ENCODE measurements at places on chromosomes 12 and 14. TPM values are rescaled to one million over a fixed set of nuclear protein-coding genes. Genes with fewer than 3 reads are reported as not detected.

The TRPV4 gene
- polyA plus RNA-seq: 0.29 TPM

The JPH4 gene
- polyA plus RNA-seq: 0.07 TPM

DNA sequence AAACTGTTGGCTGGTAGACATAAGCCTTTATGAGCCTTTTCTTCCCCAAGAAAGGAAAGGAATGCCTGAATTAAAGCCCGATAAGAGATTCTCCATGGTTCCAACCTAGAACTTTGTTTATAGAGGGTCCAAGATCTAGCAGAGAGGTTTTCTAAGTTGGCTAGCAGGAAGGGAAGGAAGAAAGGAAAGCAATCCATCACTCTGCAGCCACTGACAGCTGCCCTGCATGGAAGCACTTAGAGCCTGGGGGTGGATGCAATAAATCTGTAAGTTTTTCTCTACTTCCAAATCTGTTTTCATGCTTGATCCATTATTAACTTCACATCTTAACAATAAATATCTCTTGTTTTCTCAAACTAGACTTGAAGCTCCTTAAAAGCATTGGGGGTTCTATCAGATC is 224.4 kb downstream of the KSR2 start:
- H3K27me3 ChIP-seq: no peaks in the 10 kb centered on the region
- DNase-seq: no peak
- no peak overlapping the region for H3K27ac ChIP-seq
- H3K36me3 ChIP-seq: no peaks in the 10 kb centered on the region
- H3K4me1 ChIP-seq: no peaks in the 10 kb centered on the region

DNA sequence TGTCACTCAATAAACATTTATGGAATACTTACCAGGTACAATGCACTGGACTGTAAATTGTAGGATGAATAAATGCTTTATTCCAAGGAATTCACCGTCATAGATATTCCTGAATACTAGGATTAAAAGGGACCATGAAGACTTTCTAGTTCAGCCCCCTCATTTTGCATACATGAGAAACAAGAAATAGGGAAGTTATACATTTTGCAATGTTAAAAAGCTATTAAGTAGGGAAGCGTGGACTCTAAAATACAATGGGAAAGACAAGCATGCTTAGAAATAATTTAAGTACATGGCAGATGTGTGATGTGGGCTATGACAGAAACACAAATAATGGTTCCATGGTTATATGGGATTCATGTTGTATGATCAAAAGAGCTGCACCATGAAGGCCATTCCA is 89.4 kb upstream of the SYT10 start:
- H3K36me3 ChIP-seq: no peaks in the 10 kb centered on the region
- DNase-seq: no peak
- no peaks in the 10 kb centered on the region for H3K4me1 ChIP-seq
- no peaks in the 10 kb centered on the region for H3K27me3 ChIP-seq

DNA sequence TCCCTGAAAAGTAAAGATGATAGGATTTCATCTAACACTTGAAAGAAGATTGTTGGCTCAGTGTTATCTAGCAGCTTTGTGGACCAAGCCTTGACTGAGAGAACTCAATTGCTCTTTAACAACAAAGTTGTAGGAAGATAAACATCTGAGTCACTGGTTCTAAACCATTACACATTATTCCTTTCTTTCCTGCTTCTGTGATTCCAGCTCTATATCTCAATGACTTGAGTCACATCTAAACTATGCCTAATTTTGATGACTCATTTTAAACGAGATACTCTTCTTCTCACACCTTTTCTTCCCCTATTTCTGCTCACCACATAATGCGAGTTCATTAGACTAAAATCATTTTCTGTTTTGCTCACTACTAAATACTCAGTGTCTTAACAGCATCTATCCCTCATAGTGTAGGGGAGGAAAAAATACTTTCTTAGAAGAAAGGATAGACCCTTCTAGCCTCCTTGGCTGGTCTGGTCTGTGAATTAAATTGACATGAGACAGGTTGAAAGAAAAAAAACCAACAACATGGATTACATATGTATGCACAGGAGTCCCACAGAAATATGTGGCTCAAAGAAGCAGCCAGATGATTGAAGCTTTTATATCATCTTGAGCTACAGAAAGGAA is 201.4 kb downstream of the C12orf50 start:
- no peaks in the 10 kb centered on the region for H3K4me1 ChIP-seq
- no peak for DNase-seq
- no peak overlapping the region for H3K27ac ChIP-seq
- no peaks in the 10 kb centered on the region for H3K36me3 ChIP-seq

The C12orf54 gene
- not detected for polyA plus RNA-seq

The MYF6 gene
- not detected for polyA plus RNA-seq

The SLC25A21 gene
- 0.10 TPM for polyA plus RNA-seq
